Epithelial cell of prostate (primary cell): ENCODE measurements at places on chromosomes 6 and 20.

DNA sequence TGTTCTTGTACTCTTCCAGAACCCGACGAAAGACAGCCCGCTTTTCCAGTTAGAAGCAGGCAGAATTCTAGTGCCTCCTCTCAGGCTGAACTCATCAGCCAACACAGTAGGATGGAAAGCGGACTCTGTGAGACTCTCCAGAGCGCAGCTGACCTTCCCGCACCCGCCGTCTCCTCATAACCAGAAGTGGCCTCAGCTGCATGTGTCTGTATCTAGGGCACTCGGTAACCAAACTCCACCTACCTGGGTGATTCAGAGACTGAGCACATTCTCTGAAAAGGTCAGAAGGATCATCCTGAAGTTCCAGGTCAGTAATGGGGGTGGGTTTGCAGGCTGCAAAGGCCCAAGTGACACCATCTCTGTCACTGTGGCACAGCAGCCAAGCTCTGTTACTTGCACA is 66.7 kb upstream of the NFATC2 start:
- DNase-seq = no peak

- DNase-seq = no peak
These were observed 336.4 kb upstream of the HSF2 start for GRCh38 chr6:122063076-122063475.

- no peak for DNase-seq
These were observed 16.3 kb downstream of the COL21A1 start for GRCh38 chr6:56230976-56231566.

DNA sequence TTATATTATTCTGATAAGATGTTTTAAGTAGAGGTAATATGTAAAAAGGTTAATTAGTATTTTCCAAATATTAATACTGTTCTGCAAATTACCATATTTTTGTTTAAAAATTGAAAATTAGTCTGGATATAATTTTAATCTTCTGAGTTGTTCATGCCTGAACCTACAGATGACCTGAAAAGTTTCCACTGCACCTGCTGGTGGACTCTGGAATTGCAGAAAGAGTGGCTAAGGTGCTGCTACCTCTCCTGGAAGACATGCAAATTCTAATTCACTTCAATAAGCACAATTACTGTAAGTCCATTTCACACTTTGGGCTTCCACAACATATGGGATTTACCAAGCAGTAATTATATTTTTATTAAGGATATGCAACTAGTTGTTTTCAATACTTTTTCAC is 77.7 kb upstream of the OLIG3 start:
- no peak for DNase-seq

GRCh38 chr6:136955123-136955522 is 33.0 kb downstream of the SLC35D3 start:
- DNase-seq = no peak
